ENCODE measurements at places on chromosomes 12 and 14. TPM values are rescaled to one million over a fixed set of nuclear protein-coding genes. Genes with fewer than 3 reads are reported as not detected.
A peak's percentile ranks its signal among the peaks of the same experiment; 100 is the strongest.

GRCh38 chr14:78904094-78904493, 733.9 kb downstream of the NRXN3 start:
- DNase-seq = no peak

The ERP27 gene
- polyA plus RNA-seq = 60.0 TPM

- DNase-seq = no peak
Measured at GRCh38 chr12:130280742-130281141, 56.9 kb upstream of the PIWIL1 start.

The HRK gene
- 0.10 TPM for polyA plus RNA-seq

- DNase-seq = no peak
Measured at GRCh38 chr12:40093512-40093911, 12.4 kb downstream of the SLC2A13 start.

The TEX52 gene
- polyA plus RNA-seq = not detected

GRCh38 chr12:114916124-114916523, 232.1 kb upstream of the TBX3 start:
- no peak for DNase-seq

DNA sequence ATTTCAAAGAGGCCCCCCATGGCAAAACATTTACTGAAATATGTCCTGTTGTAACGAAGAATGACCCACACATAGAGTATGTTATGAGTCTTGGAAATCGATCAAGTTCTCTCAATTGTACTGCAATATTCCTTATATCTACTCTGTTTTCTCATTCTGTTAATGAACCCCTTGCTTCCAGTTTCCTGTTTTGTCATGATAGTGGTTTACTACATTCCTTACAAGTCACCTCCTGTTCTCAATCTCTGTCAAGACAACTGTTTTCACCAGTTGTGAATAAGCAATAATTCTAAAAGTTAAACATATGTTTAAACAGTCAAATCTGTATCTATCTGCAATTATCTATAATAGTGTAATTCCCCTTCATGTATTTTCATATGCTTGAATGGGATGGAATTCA, 16.4 kb upstream of the ARID2 start:
- DNase-seq = no peak

The GYS2 gene
- 0.16 TPM for polyA plus RNA-seq

DNA sequence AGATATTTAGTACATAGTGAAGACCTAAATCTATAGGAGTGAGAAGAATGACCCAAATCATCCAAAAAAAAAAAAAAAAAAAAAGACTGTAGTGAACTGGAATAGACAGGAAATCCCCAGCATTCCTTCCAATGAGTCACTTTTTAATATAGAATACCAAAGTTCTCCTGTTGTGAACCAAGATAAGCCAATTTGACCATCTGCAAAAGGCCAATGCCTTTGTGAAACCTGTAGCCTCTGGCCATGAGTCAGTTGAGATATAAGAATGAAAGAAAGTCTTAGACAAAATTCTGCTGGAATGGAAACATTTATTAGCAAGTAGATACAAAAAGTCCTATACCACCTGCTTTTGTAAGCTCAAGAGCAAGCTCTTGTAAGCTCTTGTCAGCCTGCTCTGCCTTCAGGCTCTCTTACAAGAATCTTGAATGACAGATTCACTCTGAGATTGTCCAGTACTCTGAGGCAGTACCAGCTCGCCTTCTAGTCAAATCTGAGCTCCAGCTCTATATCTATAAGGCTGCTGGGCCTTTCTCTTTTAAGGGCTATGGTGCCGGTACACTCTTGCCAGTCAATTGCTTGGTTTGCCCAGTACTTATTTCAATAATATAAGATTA, 243.0 kb upstream of the TMTC1 start:
- no peak for DNase-seq

- DNase-seq = peak; percentile 40
Measured at GRCh38 chr14:67416085-67416484, 4.1 kb upstream of the PLEK2 start.

The KCNMB4 gene
- polyA plus RNA-seq = 4.3 TPM

DNA sequence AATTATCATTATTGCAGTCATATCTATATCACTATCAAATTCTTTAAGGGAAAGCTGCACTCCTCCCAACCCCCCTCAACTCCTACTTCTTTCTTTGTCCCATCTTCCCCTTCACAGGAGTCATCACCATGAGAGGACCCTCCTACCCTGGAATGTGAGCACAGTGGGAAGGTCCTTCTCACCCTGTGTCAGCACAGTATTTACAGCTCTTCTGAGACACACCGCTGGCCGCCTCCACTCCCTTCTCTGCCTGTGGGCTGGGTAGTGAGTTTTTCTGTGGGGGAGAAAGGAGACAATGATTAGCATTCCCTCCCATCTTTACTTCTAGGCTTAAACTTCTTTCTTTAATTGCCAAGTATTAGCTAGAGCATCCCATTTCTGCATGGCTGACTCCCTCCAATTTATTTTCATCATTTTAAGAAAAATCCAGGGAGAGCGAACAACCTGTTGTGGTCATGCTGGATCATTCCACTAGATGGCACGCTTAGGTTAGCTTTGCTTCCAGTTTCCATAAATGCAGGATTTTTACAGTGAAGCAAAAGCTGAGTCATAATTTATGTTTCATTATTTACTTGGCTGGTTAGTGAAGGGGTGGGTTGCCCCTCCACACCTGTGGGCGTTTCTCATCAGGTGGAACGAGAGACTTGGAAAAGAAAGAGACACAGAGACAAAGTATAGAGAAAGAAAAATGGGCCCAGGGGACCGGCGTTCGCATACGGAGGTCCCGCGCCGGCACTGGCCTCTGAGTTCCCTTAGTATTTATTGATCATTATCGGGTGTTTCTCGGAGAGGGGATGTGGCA, 188.5 kb downstream of the ALX1 start:
- DNase-seq = peak; percentile 78

- peak; percentile 58 for DNase-seq
Measured at GRCh38 chr12:55729819-55730818, 1.3 kb upstream of the CD63 start.
